ENCODE measurements at places on chromosomes 16 and 17. TPM values are rescaled to one million over a fixed set of nuclear protein-coding genes. Genes with fewer than 3 reads are reported as not detected.
A peak's percentile ranks its signal among the peaks of the same experiment; 100 is the strongest.

Gene CCL15
- not detected for total RNA-seq

- DNase-seq, result peak; percentile 79
Measured at GRCh38 chr16:82945420-82946101, 318.8 kb downstream of the CDH13 start.

GRCh38 chr16:76661691-76662235 is 384.6 kb downstream of the CNTNAP4 start:
- DNase-seq, result no peak

- DNase-seq, result no peak
Measured at GRCh38 chr17:77935121-77935571, 23.4 kb upstream of the TNRC6C start.

GRCh38 chr16:78375055-78375679 is 275.7 kb downstream of the WWOX start:
- DNase-seq, result no peak

GRCh38 chr16:15993946-15994665 is 44.7 kb downstream of the ABCC1 start:
- no peak for DNase-seq

GRCh38 chr16:11225677-11226549 is 30.1 kb downstream of the SOCS1 start:
- no peak for DNase-seq

Gene RDM1
- total RNA-seq, result 2.4 TPM

Gene HID1
- total RNA-seq, result 0.10 TPM

DNA sequence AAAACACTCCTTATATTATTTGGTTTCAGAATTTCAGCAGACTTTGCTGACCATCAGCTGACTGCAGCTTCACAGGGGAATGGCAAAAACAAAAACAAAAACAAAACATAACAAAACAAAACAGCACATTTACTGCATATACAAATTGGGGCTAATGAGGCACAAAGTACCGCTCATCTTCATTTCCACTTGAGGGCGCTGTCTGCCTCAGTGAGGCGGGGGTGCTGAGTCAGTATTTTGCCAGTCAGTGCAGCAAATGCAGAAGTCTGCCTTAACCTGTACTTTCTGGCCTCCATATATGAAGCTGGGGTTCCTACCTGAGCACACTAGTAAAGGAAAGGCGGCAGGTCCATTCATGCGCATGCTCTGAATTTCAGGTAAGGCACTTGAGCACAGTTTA is 13.5 kb upstream of the DYNLRB2 start:
- DNase-seq, result no peak

- DNase-seq, result no peak
Measured at GRCh38 chr16:68377221-68377620, 66.4 kb downstream of the PRMT7 start.

DNA sequence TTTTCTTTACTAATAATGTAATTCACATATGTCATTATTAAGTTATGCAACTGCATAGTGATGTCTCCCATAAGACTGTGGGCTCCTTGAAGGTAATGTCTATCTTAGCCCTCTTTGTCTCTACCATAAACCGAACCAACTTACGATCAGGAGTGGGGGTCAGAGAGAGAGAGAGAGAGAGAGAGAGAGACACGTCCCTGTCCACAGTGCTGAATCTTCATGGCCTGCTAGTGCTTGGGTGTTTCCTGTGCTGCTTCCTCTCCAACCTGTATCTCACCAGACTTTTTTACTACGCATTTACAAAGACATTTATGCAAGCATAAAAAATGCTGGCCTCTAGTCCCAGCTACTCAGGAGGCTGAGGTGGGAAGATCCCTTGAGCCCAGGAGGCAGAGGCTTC is 52.2 kb upstream of the HAPSTR1 start:
- DNase-seq, result peak; percentile 27

DNA sequence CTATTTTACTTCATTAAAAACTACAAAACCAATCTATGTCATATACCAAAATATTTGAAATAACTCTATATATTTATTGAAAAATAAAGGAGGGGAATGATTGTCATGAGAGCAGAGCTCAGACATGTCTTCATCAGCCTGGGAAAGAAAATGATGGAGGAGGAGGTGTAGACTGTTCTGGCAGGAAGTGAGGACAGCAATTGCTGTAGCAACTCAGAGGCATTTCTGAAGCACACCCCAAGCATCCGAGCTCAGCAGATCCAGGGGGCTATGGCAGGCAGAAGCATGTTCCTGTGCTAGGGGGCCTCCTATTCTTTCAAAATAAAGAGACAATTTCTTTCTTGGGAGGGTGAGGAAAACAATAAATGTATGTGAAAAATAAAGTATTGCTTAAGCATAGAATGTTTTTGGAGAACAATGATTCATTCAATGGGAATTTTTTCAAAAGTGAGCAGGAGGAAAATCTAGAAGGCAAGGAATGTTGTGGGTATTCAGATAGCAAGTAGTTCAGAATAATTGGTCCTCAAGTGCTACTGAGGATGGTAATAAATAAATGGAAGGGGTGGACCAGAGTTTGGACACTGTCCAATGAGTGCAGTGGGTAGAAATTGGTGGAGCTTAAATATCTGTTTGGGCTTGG is 383.4 kb downstream of the CDH11 start:
- peak; percentile 17 for DNase-seq

GRCh38 chr17:78174346-78174869 is 6.0 kb downstream of the SYNGR2 start:
- DNase-seq, result no peak

Gene PMP22
- 62.1 TPM for total RNA-seq

Gene RAD51C
- 53.3 TPM for total RNA-seq

Gene P2RX5
- total RNA-seq, result 0.29 TPM

Gene KREMEN2
- total RNA-seq, result 0.24 TPM

Gene KRT20
- total RNA-seq, result not detected

- DNase-seq, result peak; percentile 43
Measured at GRCh38 chr16:66344533-66345145, 21.9 kb upstream of the CDH5 start.

DNA sequence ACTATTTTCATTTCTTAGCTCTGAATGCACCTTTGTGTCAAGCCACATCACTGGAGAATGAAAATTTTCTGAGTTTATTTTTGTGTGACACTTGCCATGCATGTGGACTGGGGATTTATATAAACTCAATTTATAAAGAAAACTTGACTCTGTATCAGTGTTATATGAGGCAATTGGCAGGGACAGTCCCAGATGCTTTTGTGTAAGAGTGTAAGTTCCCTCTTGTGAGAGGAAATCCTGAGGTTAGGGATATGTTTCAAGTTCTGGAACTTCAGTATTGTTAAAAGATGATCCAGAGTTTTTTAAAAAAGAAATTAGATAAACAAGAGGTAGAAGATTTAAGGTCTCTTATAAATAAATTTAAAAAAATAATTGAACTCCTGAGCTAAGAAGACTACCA is 10.9 kb upstream of the CCL8 start:
- DNase-seq, result no peak

GRCh38 chr16:4772351-4772750 is 5.4 kb upstream of the ZNF500 start:
- no peak for DNase-seq

Gene CES5A
- not detected for total RNA-seq

DNA sequence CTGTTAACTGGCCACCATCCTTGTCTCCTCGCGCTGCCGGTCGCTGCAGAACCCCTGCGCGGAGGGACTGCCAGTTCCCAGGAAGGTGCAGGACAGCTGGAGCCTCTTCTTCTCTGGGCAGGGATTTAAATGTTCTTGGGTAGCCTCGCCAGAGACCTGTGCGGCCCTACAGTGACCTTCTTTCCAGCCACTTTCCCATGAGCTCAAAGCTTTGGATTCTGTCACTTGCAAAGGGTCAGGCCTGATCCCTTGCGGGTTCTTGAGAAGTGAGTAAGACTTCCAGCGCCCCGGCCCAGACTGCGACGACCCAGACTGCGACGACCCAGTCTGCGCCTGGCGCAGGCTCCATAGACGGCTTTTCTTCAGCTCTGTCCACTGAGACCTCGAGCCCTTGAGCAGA is 1.4 kb upstream of the SLFN5 start:
- DNase-seq, result no peak

- no peak for DNase-seq
Measured at GRCh38 chr16:84087466-84088151, 29.1 kb downstream of the MBTPS1 start.

Gene ZFHX3
- total RNA-seq, result 2.0 TPM

GRCh38 chr16:17970816-17971331 is 365.7 kb downstream of the NPIPA8 start:
- DNase-seq, result no peak

DNA sequence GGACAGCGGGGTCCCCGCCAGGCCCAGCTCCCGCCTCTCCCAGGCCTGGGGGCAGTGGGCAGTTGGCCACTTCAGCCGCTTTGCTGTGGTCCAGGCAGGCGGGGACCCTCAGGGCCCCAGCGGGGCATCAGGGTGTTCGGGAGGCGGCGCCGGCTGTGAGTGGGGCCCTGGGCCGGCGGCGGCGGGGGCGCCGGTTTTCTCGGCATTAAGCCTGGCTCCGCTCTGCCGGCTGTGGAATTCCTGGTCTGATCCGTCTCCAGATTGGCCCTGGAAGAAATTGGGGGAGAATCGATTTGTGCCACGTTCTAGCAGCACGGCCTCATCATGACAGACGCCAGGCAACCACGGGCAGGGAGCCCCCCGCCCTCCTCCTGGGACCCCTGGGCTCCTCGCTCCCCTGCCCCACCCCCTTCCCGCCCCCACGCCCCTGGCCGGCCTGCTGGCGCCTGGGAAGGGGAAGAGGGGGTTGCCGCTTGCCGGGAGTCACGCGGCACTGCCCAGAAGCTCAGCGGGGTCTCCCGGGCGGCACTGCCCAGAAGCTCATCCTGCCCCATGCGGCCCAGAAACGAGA is 28.6 kb upstream of the SSTR5 start:
- DNase-seq, result no peak

DNA sequence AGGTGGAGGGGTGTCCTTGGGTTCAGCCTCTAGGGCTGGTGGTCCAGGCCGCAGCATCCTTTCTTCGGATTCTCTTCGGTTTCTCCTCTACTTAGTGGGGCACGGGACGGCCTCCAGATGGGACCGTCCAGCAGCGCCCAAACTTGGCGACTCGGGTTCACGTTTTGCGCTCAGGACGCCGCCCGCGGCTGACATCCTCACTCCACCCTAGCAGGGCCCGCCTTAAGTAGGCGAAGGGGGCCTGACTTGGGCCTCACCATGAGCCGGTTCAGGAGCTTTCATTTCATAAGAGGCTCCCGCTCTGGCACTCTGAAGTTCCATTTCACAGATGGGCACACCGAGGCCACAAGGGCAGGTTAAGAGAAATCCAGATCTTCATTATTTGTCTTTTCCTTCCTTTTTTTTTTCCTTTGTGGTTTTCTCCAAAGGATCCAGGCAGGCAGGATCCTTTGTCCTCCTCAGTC is 141.2 kb downstream of the SEC14L1 start:
- no peak for DNase-seq

- DNase-seq, result no peak
Measured at GRCh38 chr17:28468781-28469180, 4.7 kb upstream of the SLC13A2 start.

- no peak for DNase-seq
Measured at GRCh38 chr17:28723159-28723835, 2.7 kb downstream of the TLCD1 start.

- DNase-seq, result no peak
Measured at GRCh38 chr16:7792346-7792745, 459.7 kb downstream of the RBFOX1 start.

GRCh38 chr17:5772720-5773119 is 188.4 kb upstream of the NLRP1 start:
- no peak for DNase-seq

Gene NPW
- 0.20 TPM for total RNA-seq

Gene TBC1D3C
- not detected for total RNA-seq

DNA sequence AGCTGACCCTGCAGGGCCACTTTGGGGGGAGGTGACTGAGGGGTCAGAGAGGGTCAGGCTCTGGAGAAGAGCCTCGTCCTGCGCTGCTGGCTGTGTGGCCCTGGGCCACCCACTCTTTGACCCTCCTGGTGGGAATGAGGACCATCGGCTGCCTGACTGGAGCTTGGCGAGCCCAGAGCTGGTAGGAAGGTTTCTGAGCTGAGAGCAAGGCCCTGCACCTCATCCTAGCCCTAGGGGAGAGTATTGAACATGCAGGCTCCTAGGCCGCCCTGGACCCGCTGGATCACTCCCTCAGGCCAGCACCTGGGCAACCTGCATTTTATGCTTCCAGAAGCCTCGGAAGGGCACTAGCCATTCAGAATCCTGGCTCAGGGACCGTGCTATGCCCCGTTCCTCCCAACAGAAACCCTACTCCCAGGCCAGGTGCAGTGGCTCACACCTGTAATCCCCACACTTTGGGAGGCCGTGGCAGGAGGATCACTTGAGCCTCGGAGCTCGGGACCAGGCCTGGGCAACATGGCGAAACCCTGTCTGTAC is 14.5 kb downstream of the MAP2K3 start:
- no peak for DNase-seq

DNA sequence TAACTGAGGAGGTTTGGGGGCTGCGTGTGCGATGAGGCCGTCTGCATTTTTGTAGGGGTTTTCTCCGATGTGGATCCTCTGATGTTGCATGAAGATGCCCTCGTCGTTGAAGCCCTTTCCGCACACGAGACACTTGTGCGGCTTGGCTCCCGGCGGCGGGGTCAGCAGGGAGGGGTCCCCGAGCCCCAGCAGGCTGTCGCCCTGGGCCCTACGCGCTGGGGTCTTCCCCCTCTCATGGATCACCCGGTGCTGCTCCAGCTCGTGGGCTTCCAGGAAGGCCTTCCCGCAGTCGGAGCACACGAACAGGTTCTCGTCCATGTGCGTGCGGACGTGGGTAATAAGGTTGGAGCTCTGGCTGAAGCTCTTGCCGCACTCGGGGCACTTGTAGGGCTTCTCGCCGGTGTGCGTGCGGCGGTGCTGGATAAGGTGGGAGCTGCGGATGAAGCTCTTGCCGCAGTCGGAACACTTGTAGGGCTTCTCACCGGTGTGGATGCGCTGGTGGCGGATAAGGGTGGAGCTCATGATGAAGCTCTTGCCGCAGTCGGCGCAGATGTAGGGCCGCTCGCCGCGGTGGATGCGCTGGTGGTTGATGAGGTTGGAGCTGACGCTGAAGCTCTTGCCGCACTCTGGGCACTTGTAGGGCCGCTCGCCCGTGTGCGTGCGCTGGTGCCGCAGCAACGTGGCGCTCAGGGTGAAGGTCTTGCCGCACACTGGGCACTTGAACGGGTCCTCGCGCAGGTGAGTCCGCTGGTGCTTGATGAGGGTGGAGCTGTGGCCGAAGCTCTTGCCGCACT is 4.3 kb downstream of the ZNF629 start:
- DNase-seq, result no peak

Data from RPMI7951 (cell line).